ENCODE measurements at places on chromosomes 3 and 15. TPM values are rescaled to one million over a fixed set of nuclear protein-coding genes. Genes with fewer than 3 reads are reported as not detected.

Gene EEF1AKMT4
- 2.9 TPM for total RNA-seq

Gene DNASE1L3
- 7.2 TPM for total RNA-seq

Gene CLDN16
- total RNA-seq = not detected

Gene SENP2
- 47.1 TPM for total RNA-seq

Gene CLDN11
- 0.51 TPM for total RNA-seq
